ENCODE measurements at places on chromosomes 12 and 14.

DNA sequence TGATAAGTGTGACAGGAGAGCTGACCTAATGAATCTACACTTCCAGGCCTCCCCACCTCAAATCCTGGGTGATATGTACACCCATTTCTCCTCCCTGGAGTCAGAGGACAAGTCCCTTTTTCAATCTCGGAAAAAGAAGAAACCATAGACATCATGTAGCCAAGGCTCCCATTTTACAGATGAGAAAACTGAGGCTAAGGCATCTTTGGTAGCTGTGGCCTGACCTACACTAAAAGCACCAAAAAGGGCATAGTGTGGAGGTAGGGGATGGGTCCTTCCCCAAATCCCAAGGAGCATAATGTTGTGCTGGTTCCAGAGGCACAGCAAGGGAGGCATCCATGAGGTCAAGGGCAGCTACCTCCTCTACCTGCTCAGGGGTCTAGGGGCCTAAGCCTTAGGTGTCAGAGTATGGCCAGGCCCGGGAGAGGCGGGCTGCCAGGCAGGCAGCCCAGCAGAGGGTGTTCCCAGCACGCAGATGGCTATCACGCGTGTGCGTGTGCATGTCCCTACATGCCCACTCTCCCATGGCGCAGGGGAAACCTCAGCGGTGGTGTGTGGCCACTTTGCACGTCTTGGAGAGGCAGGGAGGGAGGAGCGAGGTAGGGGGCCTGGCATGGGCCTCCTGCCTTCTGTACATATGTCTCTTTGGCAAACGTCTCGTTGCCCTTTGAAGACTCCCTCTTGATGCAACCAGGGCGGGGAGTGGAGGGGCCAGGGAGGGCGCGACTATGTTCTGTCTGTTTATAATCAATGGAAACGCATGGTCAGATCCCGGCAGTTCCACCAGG, 2.5 kb downstream of the PGF start:
- DNase-seq: no peak

DNA sequence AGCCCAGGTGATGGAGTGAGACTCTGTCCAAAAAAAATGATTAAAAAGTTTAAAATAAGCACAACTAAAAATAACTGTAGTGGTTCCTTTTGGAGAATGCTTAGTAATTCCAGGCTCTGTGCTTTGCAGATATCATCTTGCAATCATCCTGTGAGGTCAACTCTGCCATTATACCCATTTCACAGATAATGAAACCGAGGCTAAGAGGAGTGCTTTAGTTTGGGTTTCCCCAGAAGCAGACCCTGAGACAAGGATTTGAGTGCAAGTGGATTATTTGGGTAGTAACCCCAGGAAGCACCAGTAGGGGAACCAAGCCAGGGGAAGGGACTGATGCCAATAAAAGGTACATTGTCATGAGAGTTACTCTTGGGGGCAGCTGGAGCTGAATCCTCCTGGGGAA, 44.7 kb downstream of the RIN3 start:
- DNase-seq: no peak

DNA sequence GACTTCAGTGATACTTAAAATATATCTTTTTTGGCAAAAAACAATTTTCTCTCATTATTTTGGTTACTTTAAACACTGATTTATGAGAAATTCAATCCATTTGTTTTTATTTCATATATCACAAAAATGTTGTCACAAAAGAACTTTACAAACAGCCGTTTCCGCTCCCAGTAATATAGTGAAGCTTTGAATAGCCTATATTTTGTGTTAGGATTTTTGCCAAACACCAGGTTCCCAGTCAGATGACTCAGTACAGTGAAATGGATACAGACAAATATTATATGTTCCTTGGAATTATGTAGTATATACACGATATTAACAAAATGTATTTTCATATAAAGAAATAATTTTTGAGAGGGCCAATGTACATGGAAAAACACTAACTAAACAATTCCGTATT, 411.1 kb downstream of the CCER1 start:
- DNase-seq: no peak

DNA sequence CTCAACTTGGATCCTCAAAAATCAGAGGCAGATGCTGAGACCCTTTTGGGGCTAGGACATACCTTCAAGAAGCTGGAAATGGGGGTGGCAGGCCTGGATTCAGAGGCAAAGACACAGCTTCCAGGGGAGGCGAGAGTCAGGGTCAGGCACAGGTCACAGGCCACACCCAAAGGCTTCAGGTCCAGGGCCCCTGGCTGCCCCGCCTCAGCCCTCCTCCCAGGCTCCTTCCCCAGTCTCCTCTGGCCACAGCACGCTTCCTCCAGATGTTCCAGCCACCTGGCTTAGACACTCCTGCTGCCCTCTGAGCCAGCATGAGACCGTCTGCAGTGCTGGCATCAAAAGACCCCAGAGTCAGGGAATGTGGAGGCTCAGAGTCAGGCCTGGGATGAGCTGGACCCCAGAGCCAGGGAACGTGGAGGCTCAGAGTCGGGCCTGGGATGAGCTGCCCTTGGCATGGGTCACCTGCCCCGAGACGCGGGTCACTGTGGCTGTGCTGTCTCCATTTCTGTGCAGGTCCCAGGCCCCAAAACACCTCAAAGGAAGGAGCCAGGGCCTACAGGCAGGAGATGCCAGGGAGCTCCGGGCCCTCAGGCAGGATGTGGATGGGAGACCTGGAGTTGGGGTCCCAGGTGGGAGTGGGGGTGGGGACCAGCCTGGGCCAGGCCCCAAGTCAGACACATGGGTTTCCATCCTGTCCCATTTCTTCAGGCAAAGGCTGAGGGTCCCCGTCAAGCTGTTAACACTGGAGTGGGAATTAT, 58.9 kb downstream of the DIO3 start:
- DNase-seq: no peak

- no peak for DNase-seq
These were observed 666.8 kb upstream of the TMEM132C start for GRCh38 chr12:127600211-127600610.

- DNase-seq: no peak
These were observed 210.6 kb upstream of the DIO3 start for GRCh38 chr14:101350691-101351090.

All from SK-N-MC (cell line).